KBM-7 (cell line): ENCODE measurements at places on chromosomes 11 and 22.

- DNase-seq: no peak
Measured at GRCh38 chr11:59152312-59152951, 9.8 kb downstream of the FAM111A start.

GRCh38 chr11:15688351-15688792, 573.6 kb downstream of the INSC start:
- DNase-seq: no peak

- DNase-seq: peak; percentile 36
Measured at GRCh38 chr11:10450462-10451425, 4.3 kb upstream of the AMPD3 start.

GRCh38 chr11:2564588-2565425, 120.0 kb downstream of the KCNQ1 start:
- peak; percentile 20 for DNase-seq

DNA sequence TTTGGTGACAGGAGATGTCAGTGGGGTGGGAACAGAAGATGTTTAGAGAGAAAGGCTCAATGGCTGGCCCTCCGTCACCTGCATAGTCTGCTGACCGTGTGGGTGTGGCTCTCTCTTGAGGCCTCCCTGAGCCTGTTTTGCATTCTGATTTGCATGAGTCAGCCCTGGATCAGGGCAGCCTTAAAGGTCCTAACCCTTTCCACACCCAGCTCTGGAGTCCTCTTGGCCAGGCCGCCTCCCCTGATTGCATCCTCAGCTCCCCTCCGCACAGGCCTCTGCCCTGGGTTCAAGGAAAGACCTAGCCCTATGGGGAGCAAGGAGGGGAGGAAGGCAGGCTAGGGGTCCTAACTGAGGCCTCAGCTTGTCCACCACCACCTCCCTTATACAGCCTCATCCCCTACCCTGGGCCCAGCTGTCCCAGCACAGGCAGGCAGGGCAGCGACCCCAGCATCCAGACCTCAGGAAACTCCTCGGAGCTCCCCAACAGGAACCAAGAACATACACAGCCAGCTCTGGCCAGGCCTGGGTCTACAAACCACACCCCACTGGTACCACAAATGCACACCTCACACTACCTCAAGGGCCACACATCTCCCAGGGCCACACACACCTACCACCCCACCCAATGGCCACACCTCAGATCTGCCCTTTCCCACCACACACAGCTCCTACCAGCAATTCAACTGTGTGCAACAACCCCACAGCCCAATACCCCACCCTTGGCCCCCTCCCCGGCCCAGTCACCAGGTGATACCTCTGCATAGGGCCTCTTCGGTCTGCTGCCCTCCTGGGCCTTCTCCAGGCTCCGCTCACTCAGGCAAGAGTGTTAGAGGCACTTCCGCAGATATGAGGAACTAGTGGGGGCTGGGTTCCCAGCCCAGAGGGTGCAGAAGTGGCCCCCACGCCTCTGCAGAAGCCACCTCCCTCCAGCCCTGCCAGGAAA, 13.7 kb downstream of the ARAP1 start:
- DNase-seq: peak; percentile 65

DNA sequence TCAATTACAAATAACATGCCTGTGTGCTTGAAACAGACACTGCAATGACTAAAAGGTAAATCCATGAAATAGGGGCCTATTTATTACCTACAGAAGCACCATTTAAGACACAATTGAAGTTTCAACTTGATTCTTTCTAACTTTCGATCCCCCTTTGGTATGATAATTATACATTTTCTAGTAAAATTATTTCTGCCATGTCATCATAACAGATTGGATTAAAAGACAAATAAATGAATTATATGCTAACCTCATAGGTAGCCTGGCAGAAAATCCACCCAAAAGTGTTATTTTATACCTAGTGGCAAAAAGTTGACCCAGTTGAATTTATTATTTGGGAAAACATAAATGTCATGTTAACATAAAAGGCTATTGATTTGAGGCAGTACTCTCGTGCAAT, 241.1 kb downstream of the RAB38 start:
- no peak for DNase-seq

DNA sequence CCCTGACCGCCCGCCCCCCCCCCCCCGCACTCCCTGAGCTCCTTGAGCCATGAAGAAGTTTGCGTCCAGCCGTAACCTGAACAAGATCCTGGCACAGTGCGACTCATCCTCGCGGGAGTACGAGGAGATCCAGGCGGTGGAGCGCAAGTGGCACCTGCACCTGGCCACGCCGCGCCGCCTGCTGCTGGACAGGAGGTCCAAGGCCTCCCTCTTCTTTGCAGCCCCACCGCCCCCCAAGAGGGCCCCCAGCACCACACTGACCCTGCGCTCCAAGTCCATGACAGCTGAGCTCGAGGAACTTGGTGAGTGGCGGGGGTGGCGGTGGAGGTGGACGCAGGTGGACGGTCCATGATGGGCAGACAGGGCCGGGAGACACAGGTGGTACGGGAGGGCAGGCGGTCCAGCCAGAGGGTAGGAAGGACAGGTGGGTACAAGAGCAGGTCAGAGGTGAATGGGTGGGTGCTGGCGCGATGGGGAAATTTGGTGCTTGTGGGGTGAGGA, 32.1 kb upstream of the ACR start:
- no peak for DNase-seq

DNA sequence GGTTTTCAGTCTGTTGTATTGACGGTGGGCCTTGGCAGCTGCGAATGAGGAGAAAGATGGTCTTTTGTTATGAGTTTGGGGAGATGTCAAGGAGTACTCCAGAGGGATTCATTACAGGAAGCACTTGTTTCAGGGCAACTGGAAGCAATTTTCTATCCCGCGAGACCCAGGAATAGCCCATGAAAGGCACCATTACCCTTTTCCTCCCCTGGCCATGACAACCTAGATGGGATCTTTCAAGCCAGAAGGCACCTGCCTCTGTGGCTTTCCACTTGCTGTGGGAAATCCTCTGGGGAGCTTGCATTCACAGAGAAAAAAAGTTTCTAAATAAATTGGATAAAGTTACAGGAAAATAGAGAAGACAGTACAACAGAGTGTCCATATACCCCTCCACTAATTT, 2.7 kb downstream of the ZNF215 start:
- no peak for DNase-seq

DNA sequence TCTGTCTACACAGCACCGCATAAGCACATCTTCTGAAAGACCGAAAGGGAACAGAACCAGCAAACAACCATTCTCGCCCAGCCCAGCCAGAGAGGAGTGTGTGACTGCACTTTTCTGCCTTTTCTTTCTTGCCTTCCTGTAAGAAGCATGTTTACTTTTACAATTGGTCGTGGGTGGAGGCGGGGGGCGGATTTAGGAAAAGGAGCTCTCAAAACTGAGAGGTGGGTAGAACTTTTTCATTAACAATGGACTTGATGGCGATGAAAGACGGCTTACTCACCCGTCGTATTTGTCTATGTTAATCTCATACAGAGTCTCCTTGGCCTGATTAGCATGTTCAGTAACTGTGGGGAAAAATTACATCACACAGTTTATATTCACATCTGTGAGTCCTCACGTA, 27.2 kb downstream of the CERK start:
- no peak for DNase-seq

GRCh38 chr11:11347592-11347991, 5.5 kb downstream of the CSNK2A3 start:
- no peak for DNase-seq

- peak; percentile 33 for DNase-seq
Measured at GRCh38 chr22:45318168-45318557, 8.4 kb downstream of the FAM118A start.

DNA sequence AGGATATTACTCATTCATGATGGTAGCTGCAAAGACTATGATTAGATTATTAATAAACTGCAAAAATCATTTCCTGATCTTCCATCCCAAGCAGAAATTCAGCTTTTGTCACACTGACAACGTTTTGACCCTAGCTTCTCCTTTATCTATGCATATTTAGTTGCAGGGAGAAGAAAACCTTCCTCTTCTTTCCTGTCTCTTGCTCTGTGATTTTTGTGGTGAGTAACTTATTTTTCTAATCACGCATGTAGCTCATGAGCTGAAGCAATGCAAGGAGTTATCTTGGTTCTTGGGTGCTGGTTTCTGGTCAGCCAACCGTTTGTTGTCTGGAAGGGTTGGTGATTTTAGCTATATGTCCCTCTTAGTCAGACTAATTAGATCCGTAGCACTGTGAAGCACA, 56.4 kb downstream of the FDX1 start:
- DNase-seq: no peak

- DNase-seq: no peak
Measured at GRCh38 chr11:134355656-134356055, 23.9 kb downstream of the GLB1L2 start.
